Activated CD4-positive, alpha-beta T cell treated with anti-CD3 and anti-CD28 coated beads, Interleukin-2, amount 50 U/mL, for 1 hour (primary cell): ENCODE measurements at places on chromosomes 7 and 10.

GRCh38 chr10:71663311-71663710 is 56.3 kb downstream of the C10orf105 start:
- DNase-seq = no peak

GRCh38 chr7:85776691-85777345 is 590.0 kb upstream of the SEMA3D start:
- DNase-seq = no peak

- no peak for DNase-seq
Observed at GRCh38 chr10:110109511-110109910, 97.9 kb upstream of the MXI1 start.

DNA sequence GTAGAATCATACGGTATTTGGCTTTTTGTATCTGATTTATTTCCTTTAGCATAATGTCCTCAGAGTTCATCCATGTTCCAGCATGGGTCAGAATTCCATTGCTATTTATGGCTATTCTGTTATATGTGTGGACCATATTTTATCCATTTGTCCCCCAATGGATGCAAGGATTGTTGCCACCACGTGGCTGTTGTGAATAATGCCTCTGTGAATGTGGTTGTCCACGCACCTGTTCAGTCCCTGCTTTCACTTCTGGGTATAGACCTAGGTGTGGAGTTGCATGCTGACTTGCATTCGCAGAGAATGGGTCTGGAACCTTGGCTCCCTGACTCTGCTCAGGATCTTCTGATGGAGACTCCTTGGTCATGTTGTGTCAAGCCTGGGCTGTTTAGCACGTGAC is 199.9 kb downstream of the CAMK1D start:
- no peak for DNase-seq

GRCh38 chr10:15227611-15228372 is 59.3 kb upstream of the NMT2 start:
- DNase-seq = no peak

- DNase-seq = no peak
Observed at GRCh38 chr7:51101111-51101757, 215.4 kb downstream of the COBL start.

DNA sequence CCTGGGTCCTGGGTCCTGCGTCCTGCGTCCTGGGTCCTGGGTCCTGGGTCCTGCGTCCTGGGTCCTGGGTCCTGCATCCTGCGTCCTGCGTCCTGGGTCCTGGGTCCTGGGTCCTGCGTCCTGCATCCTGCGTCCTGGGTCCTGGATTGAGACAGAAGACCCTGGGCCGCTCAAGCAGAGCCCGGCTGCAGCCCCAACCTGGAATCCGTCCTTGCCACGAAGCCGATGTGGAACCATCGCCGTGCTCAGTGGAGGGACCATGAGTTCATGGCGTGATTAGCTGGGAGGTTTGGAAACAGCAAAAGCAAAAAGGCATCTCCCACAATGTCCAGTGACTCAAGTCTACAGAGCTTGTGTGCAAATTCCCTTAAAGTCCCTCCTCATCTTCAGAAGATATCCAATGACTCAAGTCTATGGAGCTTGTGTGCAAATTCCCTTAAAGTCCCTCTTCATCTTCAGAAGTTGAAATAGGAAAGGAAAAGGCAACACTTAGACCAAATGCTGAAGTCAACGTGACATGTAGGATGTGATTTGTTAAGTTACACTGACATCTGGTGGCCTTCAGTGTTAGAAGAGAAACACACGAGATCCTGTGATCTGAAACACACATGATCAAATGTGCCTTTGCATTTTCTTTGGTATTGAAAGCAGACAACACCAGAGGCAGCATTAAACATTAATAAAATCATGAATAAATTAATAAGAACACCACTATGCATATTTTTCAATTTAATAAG is 179.9 kb downstream of the PTPRN2 start:
- no peak for DNase-seq

DNA sequence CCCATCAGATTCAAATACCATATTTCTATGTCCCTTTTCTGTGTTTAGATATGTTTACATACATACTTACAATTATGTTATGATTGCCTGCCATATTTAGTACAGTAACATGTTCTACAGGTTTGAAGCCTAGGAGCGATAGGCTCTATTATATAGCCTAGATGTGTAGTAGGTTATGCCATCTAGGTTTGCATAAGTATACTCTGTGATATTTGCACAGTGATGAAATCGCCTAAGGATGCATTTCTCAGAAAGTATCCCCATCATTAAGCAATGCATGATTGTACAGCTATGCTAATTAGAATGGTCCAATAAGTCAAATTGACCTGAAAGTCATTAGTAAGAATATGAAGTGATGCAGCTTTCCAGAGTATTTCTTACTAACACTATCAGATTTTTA is 1171.7 kb upstream of the LRRTM3 start:
- no peak for DNase-seq

DNA sequence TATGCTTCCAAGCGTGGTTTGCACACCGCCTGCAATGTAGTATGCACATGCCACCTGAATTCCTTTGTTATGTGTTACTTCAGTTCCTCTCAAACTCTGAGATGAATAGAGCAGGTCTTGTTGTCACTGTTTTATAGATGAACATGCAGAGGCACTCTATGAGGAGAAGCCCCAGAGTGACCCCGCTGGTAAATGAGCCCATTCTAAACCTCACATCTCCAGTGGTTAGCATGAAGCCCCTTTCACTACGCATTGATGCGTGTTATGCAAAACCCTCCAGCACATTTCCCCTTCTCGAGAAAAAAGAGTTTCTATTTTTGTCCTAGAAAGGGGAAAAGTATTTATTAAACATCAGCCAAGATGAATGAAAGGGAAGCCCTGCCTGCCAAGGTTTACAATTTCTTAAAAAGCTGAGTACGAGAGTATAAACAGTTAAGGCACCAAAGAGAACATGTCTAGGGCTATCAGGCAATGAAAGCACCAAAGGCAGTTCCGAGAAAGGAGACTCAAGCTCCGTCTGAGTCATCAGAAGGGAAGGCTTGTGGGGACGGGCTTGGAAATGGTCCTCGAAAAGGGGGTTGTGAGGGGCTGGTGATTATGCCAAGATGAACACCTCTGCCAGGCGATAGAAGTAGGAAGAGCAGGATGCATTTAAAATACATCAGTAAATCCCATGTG is 58.7 kb upstream of the PFKP start:
- no peak for DNase-seq

DNA sequence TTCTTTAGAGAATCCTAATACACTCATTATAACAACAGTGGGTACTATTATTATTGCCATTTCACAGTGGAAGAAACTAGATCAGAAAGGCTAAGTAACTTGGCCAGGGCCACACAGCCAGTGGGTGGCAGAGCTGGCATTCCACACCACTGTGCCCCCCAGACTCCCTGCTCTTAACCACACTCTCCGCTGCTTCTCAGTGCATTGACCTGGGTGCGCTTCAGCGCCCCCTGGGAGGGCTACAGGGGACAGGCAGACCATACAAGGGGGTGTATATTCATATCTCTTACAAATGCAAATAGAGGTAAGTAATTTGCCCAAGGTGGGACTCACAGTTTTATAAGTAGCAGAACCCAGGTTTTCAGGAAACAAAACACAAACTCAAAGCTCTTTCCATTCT is 77.0 kb upstream of the NMT2 start:
- DNase-seq = no peak

DNA sequence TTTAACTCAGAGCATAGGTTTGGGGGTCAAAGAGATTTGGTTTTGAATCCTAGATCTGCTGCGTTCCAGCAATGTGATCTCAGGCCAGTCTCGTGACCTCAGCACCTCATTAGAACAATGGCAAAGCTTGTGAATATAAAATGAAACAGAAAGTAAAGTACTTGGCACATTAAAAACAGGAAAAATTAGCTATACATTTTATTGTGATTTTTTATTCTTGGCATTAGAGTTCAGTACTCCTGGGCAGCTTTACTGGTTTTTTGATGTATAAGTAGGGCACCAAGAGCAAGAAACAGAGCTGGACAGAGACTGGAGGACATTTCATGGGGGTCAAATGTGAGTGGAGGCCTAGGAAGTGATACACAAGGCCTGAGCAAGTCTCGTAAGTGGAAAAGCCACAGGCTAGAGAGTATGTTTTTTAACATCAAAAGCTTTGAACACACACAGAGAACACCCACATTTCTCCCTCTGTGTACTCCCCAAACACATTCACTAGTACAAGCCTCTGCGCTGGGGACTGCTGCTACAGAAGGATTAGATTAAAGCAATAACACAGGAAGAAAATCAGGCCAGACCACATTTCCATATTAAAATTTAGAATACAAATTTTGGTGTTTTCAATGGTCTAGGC is 157.2 kb upstream of the SLC25A13 start:
- no peak for DNase-seq

DNA sequence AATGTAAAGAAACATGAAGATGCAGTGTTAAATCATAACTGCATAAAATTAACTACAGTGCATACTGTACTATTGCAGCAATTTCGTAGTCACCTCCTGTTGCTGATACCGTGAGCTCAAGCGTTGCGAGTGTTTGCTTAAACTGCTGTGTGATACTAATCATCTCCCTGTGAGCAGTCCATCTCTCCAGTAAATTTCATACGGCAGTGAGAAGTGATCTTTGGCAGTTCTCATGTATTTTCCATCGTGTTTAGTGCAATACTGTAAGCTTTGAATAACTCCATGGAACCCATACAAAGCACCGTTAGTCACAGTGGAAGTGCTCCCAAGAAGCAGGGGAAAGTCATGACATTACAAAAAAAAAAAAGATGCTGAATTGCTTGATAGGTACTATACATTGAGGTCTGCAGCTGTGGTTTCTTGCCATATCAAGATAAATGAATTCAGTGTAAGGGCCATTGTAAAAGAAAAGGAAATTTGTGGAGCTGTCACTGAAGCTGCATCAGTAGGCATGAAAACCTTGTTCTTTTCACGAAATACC is 360.4 kb downstream of the EXOC4 start:
- no peak for DNase-seq

DNA sequence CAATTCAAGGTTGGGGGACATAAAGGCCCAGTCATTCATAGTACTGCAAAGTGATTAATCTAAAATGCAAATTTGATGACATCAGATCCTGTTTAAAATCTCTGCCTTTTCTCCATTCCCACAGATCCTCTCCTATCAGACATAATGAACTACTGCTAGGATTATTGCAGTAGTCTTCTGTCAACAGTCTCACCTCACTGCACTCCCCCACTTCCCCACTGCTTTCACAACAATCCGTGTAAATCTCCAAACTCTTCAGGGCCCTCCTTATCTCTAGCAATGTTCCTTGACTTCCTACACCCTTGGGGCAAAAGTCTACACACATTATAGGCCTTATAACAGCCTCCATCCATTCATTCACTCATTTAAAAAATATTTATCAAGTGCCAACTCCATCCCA is 112.4 kb downstream of the KBTBD2 start:
- no peak for DNase-seq

- no peak for DNase-seq
Observed at GRCh38 chr7:159006610-159007130, 138.0 kb downstream of the VIPR2 start.

- no peak for DNase-seq
Observed at GRCh38 chr10:121772406-121772805, 155.4 kb downstream of the ATE1 start.

- no peak for DNase-seq
Observed at GRCh38 chr10:88903715-88904114, 23.7 kb downstream of the STAMBPL1 start.

- DNase-seq = no peak
Observed at GRCh38 chr10:76115471-76116155, 684.2 kb downstream of the LRMDA start.

DNA sequence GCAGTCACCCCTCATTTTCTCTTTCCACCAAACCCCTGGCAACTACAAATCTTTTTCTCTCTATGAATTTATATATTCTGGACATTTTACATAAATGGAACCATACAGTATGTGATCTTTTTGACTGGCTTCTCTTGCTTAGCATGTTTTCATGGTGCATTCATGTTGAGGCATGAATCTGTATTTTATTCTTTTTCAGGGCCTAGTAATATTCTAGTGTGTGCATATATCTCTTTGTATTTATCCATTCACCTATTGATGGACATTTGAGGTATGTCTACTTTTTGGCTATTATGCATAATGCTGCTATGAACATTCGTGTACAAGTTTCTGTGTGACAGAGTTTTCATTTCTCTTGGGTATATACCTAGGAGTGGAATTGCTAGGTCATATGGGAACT is 78.2 kb downstream of the HACD1 start:
- no peak for DNase-seq

DNA sequence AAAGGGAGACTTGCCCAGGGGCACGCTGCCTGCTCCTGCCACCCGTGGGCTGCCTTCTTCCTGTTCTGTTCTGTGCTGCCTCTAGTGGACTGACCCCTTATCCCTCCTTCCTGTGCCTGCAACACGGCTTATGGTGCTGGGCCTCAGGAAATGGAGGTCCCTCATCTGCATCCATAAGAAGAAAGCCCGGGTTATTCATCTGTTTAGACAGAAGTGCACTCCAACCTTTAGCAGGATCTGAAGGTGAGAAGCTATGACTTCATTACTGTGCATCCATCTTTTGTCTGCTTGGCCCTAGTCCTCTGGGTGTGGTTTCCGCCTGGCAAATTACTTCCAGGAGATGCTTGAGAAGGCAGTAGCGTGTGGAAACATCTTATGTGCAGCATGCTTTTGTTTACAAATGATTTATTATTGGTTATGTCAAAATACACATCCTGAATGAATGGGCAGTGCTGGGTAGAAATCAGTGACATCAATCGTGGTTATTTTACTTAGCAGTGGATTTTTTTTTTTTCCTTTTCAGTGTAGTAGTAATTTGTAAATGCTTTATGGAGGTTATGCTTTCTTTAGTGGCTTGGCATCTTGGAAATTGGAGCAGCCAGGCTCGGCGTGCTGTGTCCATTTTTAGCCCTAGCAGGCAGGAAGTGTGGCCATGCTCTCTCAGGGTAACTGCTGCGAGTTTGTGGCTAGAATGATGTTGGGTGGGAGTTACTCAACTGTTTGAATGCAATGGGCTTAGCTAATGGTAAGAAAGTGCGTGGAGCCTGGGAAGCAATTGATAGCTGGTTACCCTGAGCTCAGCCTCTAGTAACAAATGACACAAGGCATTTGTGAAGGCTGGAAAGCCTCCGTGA is 12.7 kb downstream of the PTPRE start:
- DNase-seq = no peak

DNA sequence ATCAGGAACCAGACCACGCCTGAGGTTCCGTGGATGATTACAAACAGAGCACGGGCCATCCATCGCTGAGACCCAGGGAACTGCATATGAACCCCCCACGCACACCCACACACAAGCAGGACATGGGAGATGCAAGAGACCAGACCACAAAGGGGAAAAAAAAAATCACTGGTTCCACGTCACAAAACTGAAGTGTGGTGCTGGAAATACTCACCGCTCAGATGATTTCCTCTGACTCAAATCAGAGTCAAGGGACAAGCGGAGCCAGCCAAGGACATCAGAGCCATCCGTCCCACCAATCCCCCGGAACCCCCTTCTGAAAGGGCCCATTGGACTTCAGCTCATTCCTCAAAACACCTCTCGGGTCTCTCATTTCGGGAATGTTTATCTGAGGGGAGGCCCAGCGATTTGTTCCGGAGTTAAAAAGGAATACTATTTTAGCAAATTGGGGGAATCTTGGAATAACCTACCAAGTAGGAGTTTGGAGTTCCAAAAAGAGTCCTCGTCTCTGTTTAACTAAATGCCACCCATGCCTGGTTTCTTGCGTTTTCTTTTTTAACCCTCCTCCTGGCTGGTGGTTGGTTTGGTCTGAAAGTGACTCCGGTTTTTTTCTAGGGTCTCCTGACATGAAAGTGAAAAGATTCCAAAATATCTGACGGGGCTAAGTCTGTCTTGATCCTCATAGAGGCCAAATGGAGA is 15.0 kb downstream of the SNX8 start:
- no peak for DNase-seq
